ENCODE measurements at places on chromosomes 5 and 9.

GRCh38 chr9:124011460-124012301, at the start of gene LHX2:
Gene LHX2 (plus strand): TSS chr9:124011768. CDS start chr9:124012349, 581 bp downstream.
- peak; percentile 48 for DNase-seq

DNA sequence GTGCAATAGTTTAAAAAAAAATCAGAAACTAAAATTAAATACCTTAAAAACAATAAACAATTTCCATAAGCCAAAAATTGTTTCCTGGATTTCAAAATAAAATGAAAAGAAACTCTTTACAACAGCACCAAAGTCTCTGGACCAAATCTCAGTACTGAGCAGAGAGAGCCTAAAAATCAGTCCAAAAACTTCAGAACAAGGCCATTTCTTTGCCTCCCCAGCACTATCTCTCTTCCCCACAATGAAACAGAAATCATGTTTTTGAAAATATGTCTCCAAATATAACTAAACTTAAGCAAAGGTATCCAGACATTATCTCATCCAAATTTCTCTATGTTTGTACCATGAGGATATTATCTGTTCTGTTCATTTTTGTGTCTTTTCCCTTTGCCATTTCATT, 1.0 kb downstream of the FREM1 start:
- DNase-seq = no peak

GRCh38 chr5:79261897-79262296, 26.0 kb downstream of the JMY start:
- no peak for DNase-seq

GRCh38 chr5:52709167-52709925, 78.4 kb upstream of the ITGA1 start:
- peak; percentile 65 for DNase-seq

GRCh38 chr5:124289641-124290311, 456.7 kb downstream of the ZNF608 start:
- DNase-seq = no peak

- no peak for DNase-seq
These were observed 21.5 kb downstream of the SHB start for GRCh38 chr9:38047301-38048251.

- DNase-seq = no peak
These were observed 194.1 kb downstream of the ROR2 start for GRCh38 chr9:91755761-91756509.

GRCh38 chr5:124889486-124889825, 143.0 kb upstream of the ZNF608 start:
- DNase-seq = no peak

DNA sequence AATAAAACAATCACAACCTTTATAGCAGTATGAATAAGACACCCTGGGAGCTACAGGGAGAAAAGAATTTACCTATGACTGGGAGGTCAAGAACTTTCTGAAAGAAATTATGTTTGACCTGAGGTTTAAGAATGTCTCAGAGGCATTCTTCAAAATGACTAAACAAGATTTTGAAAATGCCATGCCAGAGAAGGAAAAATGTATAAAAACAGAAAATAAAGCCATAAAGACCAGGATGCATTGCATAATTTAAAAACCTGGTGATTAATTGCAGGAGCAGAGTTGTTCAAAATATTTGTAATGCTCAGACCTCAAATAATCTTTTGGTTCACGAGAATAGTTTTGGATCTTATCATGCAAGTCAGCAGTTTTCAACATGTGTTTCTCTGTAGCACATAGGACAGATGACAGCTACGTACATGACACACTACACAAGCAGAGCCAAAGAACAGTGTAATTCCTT, 954.7 kb upstream of the ARRDC3 start:
- no peak for DNase-seq

Measured in natural killer cell treated with Interleukin-12 subunit alpha and Interleukin-12 subunit beta and Interleukin-15 and Interleukin-18, amount 100 ng/mL, for 72 hours (primary cell).